ENCODE measurements at places on chromosomes 12 and 14.

- no peak for DNase-seq
Observed at GRCh38 chr12:92814584-92814983, 111.8 kb downstream of the PLEKHG7 start.

DNA sequence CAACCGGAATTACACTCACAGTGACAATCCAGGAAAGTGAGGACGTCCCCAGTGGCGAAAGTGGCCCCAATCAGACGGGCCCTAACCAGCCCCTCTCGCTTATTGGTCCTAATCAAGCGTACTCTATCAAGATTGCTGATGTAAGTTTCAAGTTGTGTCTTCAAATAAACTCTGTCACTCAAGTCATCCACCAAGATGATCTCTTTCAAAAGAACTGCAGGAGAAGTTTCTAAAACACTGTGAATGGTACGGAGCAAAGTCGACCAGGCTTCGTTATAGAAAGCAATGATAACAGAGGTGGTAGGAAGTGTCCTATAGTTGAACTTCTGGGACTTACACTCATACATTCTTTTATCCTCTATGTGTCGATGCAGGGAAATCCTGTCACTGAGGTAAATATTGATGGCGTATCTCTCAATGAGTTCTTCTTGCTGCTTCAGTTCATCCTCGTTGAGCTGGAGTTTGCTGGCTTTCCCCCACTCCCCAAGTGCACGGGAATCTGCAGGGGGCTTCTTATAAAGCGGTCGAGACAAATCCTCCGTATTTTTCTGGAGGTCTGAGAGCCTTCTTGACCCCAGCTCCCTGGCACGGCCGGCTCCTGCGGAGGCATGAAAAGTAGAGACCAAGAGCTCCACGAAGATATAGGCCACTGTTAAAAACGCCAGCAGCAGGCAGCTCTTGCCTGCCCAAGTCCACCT is 604 bp downstream of the GALNT4 start:
- DNase-seq = no peak

DNA sequence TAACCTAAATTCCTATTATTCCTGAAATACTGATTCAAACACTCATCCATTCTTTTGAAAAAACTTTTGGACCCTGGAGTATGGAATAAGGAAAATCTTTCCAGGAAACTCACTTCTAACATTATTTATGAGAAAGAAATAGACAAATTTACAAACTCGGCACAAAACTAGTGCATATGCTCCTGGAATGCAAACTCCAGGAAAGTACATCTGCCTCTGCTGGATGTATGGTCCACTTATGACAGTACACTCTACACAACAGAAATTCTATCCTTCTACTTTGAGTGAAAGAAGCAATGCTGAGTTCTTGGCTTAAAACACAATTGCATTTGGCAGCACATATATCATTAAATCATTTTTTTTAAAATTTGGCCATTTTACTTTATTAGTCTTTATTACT is 700.5 kb upstream of the STXBP6 start:
- DNase-seq = no peak

GRCh38 chr12:30106204-30106965 is 322.6 kb upstream of the TMTC1 start:
- no peak for DNase-seq

GRCh38 chr12:93419388-93420034 is 22.2 kb downstream of the UBE2N start:
- peak; percentile 44 for DNase-seq

DNA sequence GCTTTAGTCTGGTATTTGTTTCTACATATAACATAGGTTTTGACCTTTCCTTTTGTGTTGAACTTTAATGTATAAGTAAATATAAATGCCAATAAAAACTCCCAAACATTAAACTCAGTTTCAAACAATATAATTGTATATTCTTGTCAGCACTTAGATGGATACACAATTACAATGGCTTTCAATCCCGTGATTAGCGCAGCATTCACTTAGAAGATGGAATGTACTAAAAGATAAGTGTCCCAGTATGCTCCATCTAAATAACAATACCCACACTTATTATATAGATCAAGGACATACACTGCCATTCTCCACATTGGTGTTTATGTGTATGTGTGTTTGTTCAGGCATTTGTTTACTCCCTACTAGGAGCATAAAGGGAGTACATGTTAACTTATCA is 193.1 kb downstream of the SOX5 start:
- DNase-seq = no peak

- no peak for DNase-seq
Observed at GRCh38 chr14:106039400-106039799, 513.0 kb downstream of the TMEM121 start.

GRCh38 chr12:65098364-65098763 is 22.7 kb downstream of the WIF1 start:
- peak; percentile 42 for DNase-seq

DNA sequence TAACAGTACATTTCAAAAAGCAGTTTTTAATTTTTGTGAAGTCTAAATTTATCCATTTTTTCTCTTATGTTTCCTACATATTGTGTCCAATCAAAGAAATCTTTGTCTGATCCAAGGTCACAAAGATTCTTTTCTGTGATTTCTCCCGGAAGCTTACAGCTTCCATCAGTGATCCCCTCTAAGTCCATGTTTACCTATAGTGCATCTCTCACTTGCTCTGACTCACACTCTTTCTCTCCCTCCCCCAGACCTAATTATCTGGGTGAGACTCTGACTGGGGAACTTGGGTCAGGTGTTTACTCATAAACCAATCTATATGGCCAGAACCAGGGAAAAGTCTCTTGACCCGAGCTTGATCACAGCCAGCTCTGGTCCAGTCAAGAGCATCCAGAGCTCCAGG is 224.4 kb downstream of the SPTSSA start:
- DNase-seq = peak; percentile 24

DNA sequence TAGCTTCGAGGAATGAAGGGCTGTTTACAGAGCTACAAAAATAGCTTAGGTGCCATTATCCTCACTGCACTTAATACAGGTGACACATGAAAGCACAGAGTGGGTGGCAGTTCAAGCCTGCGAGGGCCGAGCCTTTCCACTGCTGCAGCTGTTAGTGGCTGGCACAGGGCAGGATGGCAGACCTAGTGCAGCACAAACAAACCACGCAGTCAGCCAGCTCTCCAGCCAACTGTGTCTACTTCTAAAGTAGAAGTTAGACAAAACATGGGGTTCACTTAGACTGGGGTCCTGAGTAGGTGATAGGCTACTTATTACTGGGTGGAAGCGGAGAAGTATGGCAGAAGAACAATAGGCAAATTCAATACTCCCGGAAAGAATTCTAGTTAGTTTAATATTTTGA is 95.4 kb downstream of the DUSP16 start:
- no peak for DNase-seq

DNA sequence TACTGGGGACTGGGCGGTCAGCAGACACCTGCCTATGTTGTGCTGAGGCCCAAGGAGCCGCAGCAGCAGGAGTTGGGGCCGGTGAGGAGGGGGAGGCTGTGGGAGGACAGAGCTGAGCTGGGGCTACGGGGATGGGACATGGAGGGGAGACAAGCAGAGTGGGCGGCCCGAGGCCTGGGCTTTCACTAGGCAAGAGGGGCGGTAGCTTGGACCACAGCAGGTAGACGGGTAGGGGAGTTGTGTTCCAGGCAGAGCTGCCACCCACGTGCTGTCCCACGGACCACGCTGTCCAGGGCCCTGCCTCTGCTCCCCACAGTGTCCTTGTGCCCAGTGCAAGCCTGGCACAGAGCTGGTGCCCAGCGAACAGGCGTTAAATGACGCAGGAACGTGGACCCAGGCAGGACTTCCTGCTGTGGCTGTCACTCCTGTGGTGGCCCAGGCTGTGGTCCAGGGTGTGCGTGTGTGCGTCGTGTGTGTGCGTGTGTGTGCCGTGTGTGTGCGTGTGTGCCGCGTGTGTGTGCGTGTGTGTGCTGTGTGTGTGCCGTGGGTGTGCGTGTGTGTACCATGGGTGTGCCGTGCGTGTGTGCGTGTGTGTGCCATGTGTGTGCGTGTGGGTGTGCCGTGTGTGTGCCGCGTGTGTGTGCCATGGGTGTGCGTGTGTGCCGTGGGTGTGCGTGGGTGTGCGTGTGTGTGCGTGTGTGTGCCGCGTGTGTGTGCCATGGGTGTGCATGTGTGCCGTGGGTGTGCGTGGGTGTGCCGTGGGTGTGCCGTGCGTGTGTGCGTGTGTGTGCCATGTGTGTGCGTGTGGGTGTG is 6.8 kb downstream of the CEP170B start:
- DNase-seq = no peak

GRCh38 chr12:55729819-55730818 is 1.3 kb upstream of the CD63 start:
- DNase-seq = peak; percentile 57

DNA sequence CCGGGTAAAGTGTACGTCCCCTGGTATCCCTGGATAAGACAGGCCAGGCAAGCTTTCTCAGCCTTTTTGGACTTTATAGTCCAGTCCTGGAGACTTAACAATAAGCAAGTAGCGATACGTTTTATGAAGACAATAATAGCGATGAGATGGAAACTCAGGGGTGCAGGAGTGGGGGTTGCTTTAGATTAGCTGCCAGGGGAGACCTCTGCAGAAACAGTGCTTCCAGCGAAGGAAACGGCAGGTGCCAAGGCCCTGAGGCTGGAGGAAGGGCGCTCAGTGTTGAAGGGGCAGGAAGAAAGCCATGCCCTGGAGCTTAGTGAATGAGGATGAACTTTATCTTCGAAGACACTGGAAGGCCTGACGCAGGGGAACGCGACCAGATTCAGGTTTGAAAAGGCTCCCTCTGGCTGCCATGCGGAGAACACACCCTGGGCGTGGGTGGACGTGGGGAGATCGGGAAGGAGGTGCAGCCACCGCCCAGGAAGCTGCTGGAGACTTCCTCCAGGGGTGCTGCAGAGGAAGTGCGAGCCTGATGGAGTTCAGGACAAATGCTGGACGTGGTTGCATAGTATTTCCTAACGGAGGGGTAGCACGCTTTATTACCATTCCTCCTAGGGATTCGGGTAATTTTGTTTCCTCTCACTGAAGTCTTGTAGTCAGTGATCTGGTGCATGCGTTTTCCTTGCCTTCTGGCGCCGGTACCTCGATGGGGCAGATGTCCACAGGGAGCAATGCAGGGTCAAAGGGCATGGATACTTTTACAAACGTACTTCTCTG is 26.1 kb upstream of the UBC start:
- peak; percentile 93 for DNase-seq

GRCh38 chr14:92679246-92679645 is 69.2 kb downstream of the LGMN start:
- no peak for DNase-seq

GRCh38 chr12:49344486-49345050 is 2.1 kb upstream of the DNAJC22 start:
- no peak for DNase-seq

- peak; percentile 48 for DNase-seq
Observed at GRCh38 chr12:27542628-27543027, 18.6 kb downstream of the PPFIBP1 start.
